ENCODE measurements at places on chromosomes 5 and 9. TPM values are rescaled to one million over a fixed set of nuclear protein-coding genes. Genes with fewer than 3 reads are reported as not detected.

DNA sequence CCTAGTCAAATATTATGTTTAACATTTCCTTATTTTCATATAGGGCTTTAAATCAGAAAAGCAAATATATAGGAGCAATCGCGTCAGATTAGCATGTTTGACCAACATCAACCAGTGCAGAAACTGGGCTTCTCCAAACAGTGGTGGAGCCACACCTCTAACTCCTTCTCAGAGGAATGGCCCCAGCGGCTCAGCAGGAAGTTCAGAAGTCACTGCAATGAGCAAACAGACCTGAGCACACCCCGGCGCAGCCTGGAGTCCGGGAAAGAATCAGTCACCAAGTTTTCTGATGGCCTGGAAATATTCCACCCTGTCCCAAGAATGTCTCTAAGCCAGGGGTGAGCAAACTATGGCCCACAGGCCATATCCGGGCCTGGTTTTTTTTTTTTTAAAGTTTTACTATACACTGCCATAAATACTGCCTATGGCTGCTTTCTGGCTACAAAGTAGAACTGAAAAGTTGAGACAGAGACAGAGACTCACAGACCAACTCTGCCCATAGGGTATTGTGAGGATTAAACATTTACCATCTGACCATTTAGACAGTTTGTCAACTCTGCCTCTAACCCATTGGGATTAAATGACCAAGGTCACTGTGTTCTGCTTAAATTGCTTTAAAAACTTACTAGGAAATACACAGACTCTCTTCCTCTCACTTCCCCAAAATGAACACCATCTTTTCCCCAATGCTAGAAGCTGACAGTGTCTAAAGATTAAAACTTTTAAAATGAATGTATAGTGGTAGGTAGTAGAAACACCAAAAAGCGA lies 5.4 kb downstream of the GOLM1 start:
- peaks cover 57% of the 10 kb centered on the region for H3K4me1 ChIP-seq
- DNase-seq = peak; percentile 87
- no peak overlapping the region for H3K4me3 ChIP-seq

FBN2 gene
- 16.1 TPM for total RNA-seq

- H3K4me1 ChIP-seq = no peaks in the 10 kb centered on the region
- H3K4me3 ChIP-seq = no peak overlapping the region
- no peak overlapping the region for H3K27ac ChIP-seq
- H3K36me3 ChIP-seq = no peaks in the 10 kb centered on the region
- H3K27me3 ChIP-seq = no peaks in the 10 kb centered on the region
These were observed 1242.3 kb upstream of the WWC1 start for GRCh38 chr5:167049043-167049663.

DNA sequence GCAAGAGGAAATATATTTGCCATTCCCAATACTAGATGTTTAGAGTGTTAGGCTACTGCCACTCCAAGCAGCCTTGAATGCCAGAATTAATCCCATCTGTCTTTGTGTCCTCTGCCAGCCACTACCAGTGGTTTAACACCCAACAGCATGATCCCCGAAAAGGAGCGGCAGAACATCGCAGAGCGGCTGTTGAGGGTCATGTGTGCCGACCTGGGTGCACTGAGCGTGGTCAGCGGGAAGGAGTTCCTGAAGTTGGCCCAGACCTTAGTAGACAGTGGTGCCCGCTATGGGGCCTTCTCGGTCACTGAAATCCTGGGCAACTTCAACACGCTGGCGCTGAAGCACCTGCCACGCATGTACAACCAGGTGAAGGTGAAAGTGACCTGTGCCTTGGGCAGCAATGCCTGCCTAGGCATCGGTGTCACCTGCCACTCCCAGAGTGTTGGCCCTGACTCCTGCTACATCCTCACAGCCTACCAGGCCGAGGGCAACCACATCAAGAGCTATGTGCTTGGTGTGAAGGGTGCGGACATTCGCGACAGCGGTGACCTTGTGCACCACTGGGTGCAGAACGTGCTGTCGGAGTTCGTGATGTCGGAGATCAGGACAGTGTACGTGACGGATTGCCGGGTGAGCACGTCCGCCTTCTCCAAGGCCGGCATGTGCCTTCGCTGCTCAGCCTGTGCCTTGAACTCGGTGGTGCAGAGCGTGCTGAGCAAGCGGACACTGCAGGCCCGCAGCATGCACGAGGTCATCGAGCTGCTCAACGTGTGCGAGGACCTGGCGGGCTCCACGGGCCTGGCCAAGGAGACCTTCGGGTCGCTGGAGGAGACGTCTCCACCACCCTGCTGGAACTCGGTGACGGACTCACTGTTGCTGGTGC lies 29.3 kb downstream of the AMBP start:
- no peak overlapping the region for H3K4me3 ChIP-seq
- no peak for DNase-seq
- no peaks in the 10 kb centered on the region for H3K4me1 ChIP-seq
- no peaks in the 10 kb centered on the region for H3K36me3 ChIP-seq

IFNA21 gene
- not detected for total RNA-seq

STPG3 gene
- not detected for total RNA-seq

GRCh38 chr5:145948921-145949320 lies 12.5 kb downstream of the SH3RF2 start:
- peaks cover 31% of the 10 kb centered on the region for H3K4me1 ChIP-seq
- no peak overlapping the region for H3K27ac ChIP-seq
- no peaks in the 10 kb centered on the region for H3K36me3 ChIP-seq
- H3K4me3 ChIP-seq = no peak overlapping the region

IFNK gene
- total RNA-seq = not detected

PTGS1 gene
- 16.8 TPM for total RNA-seq

EGR1 gene
- total RNA-seq = 56.0 TPM

DNA sequence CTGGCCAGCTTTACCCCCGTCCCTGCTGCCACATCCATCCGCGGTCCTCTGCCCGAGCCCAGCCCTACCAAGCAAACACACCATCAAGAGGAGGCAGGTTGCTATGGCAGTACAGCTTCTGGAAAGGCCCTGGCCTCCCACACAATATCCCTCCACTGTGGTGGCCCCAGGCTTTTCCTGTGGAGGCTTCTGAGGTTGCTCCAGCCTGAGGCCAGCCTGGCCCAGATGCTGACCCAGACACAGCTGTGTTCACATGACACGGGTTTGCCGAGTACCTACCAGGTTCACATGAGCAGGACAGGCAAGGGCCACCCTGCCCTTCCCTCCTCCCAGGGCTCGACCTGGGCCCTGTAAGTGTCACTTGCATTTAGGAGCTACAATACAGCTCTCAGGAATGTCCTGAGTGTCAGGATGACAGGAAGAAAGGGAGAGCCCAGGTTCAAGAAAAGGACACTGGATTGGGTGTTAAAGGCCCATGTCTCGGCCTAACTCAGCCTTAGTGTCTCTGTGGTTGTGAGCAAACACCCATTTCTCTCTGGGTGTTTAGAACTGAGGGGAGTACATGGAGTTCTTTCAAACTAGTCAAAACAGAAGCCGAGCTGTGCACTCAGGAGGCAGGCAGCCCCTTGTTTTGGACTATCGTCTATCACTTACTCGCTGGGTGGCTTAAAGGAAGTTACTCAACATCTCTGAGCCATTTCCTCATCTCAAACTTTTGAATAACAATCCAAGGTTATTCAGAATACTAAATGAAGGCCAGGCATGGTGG lies 40.2 kb downstream of the NAIF1 start:
- H3K36me3 ChIP-seq = no peaks in the 10 kb centered on the region
- no peaks in the 10 kb centered on the region for H3K27me3 ChIP-seq
- no peaks in the 10 kb centered on the region for H3K4me1 ChIP-seq
- DNase-seq = peak; percentile 17
- H3K4me3 ChIP-seq = no peak overlapping the region
